ENCODE measurements at places on chromosomes 16 and 17.

GRCh38 chr17:67680445-67681224 is 37.1 kb upstream of the NOL11 start:
- DNase-seq = no peak

DNA sequence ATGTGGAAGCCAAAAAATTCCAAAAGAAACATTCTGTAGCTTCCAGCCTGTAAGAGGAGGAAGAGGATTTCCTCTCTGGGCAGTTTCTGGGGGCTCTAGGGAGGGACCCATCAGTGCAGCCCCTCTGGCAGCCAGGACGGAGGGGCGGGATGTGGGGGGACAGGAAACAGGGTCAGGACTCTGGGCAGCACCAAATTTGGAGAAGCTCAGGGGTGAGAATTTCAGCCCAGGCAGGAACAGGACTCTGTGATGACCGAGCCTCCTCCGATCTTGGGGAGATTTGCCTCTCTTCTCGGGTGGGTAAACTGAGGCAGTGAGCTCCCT is 18.4 kb upstream of the CIBAR2 start:
- no peak for DNase-seq

- DNase-seq = peak; percentile 70
Measured at GRCh38 chr17:38703742-38704605, 1.1 kb upstream of the MLLT6 start.

DNA sequence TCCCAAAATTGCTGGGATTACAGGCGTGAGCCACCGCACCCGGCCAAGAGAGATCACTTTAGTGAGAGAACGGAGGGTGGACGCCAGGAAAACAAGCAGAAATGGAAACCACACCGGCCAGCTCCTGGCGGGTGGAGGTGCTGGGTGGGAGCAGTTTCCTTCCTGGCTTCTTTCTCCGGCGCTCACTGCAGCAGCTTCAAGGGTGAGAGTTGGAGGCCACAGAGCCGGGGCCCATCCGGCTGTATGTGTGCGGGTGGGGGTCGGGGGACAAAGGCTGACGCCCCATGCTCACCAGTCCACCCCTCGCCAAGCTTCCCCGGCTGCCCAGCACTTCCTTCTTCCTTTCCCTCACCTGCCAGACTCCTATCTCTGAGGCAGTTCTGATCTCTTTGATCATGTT is 13.5 kb upstream of the BHLHA9 start:
- DNase-seq = no peak

DNA sequence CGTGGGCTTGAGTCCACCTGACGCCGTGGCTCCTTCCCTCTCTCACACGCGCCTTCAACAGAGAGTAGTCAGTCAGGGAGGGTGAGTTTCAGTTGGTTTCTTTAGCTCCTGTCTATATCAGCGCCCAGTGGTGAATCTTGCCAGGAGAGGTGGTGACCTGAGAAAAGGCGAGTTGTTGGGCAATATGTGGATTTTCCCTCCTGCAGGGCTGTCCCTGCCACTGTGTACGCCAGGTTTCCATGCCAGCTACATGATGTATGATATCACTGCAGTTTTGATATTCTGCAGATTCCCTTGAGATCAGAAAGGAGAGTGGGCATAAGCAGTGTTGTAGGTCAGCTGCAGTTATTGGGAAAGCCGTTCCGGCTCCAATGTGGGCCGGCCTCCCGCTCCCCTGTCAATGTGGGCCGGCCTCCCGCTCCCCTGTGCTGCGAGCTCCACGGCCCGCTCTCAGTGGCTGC is 31.4 kb downstream of the BANP start:
- DNase-seq = no peak

GRCh38 chr16:65117811-65118448 is 3.9 kb downstream of the CDH11 start:
- no peak for DNase-seq

GRCh38 chr17:32901743-32902142 is 24.8 kb upstream of the MYO1D start:
- no peak for DNase-seq

DNA sequence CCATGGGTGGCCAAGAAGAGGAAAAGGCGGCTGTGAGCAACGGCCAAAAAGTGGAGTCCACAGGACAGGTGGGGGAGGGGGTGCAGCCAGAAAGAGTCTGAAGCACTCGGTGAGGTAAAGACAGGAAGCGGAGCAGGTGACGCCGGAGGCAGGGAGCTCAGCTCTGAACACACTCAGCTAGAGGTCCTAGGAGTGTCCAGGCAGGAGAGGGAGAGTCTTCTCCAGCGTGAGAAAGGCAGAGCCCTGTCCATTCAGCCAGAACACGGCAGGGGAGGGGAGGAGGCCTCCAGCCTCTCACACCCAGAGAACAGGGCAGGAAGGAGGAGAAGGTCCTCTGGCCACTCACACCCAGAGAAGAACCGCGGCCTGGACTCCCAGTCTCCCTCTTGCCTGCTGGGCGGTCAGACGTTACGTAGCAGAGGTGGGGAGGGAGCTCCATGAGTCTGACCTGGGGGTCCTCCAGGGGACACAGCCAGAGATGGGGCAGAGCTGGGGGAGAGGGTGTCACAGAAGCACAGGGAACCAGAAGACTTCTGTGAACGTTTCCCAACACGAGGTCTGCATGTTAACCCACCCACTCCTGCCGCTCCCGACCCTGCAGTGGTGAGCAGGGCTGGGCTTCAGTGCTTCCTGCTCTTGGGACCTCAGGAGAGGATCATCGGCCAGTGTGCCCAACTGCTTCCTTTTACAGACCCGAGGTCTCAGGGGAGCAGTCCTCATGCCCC is 89.2 kb downstream of the ABR start:
- DNase-seq = no peak

DNA sequence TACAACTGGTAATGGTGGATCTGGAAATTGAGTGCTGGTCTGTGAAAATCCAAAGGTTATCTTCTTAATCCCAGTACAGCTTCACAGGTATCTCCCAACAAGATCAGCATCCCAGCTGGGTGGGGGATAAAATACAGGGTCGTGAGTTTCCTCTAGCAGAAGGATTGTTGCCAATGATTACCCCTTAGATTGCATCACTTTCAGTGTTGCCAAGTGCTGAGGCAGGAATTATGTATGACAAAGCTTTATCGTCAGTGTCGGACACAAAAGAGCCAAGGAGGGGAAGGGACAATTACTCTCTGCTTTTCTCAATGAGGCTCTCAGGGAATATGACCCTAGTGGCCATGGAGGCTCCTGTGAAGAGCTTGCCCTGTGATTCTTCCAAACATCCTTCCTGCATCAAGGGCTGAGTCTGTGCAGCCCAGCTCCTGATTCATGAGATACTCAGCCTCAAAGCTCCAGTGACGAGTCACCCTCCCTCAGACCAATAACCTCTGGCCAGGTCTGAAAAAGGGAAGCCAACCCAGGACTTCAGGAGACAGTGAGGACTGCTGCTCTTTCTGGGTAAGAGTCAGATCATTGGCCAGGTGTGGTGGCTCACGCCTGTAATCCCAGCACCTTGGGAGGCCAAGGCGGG is 15.0 kb downstream of the OR1F1 start:
- DNase-seq = no peak

- no peak for DNase-seq
Measured at GRCh38 chr17:64154313-64154695, 24.4 kb upstream of the ERN1 start.

- DNase-seq = peak; percentile 37
Measured at GRCh38 chr16:4414187-4414917, 2.0 kb downstream of the CORO7 start.

All from activated CD8-positive, alpha-beta memory T cell treated with anti-CD3 and anti-CD28 coated beads for 48 hours (primary cell).